ENCODE measurements at places on chromosomes 2 and 18.

DNA sequence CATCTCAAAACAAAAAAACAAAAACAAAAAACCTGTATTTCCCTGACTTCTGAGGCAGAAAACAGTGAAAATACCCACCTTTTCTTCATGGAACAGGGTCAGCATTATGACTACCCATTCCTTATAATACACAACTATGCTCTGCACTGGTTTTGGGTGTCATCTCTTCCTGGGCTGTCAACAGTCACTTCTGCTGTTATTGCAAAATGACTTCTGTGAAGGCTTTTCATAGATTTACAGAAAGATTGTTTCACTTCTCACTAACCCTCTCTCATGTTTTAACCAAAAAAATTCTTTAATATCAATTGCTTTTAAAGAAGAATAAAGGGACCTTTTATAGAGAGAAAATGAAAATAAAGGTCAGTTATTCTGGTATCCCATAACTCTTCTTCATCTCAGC is 26.5 kb upstream of the PIK3C3 start:
- no peak for DNase-seq

DNA sequence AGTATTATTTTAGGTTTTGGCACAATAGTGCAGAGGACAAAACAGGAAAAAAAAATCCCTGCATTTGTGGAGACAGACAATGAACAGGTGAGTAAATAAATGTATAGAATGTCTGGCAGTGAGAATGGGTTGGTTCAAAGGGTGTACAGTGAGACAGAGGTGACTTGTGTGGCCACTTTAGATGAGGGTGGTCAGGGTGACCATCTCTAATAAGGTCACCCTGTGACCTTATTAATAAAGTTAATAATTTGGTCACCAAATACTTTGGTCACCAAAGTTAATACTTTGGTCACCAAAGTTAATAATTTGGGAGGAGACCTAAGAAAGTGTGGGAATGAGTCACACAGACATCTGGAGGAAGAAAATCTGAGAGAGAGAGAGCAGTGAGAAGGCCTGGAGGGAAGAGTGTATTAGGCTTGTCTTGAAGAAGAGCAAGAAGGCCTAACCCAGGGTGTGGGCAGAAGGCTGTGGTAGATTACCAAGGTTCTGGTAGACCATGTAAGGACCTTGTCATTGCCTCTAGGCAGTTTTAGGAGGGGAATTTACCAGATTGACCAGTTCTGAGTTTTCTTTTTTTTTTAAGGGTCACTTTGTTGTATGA is 1368.4 kb upstream of the CELF4 start:
- DNase-seq: no peak

GRCh38 chr18:53747663-53748160 is 476.8 kb downstream of the MBD2 start:
- no peak for DNase-seq

DNA sequence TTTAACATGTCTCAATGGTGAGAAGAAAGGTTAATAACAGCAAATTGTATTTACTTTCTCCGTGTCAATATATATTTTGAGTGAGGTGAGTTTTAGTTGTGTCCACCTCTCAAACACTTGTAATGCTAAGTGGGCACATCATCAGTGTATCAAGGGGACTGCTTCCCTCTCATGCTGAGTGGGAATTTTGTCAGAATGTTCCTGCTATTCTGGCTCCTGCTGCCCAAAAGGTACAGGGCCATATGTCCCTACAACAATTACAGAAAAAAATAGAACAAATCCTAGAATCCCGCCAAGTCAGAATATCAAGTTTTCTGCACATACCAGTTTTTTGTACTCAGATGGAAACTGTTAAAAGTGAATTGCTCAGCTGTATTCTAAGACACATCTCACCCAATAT is 5.4 kb upstream of the CERKL start:
- DNase-seq: no peak

- DNase-seq: no peak
These were observed 31.6 kb downstream of the INSIG2 start for GRCh38 chr2:118119761-118120400.
